ENCODE measurements at places on chromosomes 5 and 9.

DNA sequence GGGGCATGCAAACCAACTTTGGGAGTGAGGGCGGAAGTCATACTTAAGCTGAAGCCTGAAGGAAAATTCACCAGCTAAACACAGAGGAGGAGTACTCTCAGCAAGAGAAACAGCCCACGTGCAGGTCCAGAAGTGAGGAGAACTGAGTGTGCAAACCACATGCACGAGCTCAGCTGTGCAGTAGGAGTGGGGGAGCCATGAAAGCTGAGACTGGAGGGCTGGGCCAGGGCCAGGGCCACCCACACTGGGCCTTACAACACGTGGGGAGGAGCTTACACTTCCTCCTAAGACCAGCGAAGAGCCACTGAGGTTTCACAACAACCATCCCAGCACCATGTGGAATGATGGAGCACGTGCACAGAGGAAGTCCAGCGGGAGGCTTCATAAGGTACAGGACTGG, 9.3 kb upstream of the WWC1 start:
- DNase-seq, result no peak

DNA sequence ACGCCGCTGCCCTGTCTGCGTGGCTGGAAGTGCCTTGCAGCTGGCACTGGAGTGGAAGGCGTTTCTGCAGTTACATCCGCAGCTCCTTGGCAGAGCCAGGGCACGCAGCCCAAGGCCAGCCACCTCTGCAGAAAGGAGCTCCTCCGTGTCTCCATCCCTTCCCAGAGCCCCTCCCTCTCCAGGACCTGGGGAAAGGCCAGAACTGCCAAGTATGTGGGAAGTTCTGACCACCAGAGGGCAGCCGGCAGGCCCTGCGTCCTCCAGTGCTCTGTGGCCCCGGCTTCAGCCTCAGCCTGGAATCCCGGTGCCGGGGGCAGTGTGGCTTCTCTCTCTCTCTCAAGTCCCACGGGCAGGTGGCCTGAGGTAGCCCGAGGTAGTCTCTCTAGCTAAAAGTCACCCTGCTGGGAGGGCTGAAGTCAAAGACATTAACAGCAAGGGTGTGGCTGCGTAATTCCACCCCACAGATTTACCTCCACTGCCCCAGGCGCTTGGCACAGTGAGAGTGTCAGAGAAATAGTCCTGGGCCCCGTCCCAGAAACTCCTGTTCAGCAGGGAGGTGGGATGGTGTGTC, 101.7 kb upstream of the FCN2 start:
- no peak for DNase-seq

DNA sequence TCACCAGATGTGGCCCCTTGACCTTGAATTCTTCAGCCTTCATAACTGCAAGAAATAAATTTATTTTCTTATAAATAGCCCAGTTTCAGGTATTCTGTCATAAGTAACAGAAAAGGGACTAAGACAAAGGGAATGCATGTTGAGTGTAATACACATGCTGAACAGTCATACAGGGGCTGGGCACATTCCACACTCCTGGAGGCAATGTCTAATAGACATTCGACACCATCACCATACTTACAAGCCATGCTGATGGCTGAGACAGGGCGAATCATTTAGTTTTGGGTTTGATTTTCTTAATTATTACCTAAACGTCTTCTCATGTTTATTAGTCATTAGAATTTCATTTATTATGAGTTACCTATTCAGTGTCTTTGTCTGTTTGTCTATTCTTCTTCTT, 68.5 kb downstream of the TENT4A start:
- DNase-seq, result no peak

GRCh38 chr5:96247097-96247701, 185.8 kb downstream of the PCSK1 start:
- no peak for DNase-seq

- no peak for DNase-seq
Measured at GRCh38 chr9:21579247-21579671, 97.1 kb upstream of the IFNE start.

DNA sequence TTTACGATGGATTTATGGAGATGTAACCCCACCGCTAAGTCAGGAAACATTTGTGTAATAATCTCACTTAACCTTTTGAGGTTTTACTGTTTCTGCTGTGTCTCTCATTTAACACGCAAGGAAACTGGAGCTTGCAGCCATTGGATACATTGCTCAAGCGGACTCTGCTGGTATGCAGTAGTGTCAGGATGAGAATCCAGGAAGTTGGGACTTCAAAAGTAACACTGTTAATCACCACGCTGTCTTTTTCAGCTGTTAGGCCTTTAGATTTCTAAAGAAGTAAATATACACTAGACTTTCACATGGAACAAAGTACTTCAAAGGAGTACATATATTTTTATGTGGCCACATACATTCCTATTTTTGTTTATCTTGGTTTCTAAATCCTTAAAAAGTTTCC, 114.7 kb downstream of the LPAR1 start:
- DNase-seq, result no peak

- DNase-seq, result no peak
Measured at GRCh38 chr9:120513825-120514396, 66.1 kb downstream of the CDK5RAP2 start.

DNA sequence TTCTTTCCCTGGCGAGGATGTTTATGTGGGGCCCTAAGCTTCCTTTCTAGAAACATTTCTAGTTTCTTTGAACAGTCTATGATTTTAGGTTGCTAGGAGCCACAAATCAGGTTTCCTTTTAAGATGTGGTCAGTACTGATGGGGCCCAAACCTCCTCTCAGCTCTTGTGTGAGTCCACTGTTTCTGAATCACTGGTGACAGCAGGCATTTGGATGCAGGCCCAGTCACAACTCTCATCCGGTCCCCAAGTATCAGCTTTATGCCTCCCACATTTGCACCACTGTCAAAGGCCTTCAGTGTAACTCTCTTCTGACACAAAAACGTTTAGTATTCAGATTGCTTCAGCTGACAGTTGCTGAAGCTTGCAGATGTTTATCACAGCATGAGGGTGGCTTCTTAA, 7.8 kb downstream of the DMRT2 start:
- no peak for DNase-seq

DNA sequence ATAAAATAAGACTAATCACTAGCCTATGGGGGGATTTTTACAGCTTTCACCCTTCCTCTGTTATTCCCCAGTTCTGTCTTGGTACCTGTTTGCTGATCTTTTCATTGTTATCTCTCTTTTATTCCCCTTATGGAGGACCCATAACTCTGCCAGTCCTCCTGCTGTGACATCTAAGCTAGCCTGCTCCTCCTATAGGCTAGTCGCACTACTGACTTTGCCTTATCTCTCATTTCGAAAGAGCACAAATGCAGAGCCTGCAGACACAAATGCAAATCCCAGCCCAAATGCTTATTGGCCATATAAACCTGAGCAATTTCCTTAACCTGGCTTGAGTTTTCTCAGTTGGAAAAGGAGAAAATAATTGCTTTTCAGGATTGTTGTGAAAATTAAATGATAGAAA, 59.1 kb upstream of the CAMK4 start:
- no peak for DNase-seq

- no peak for DNase-seq
Measured at GRCh38 chr5:133828722-133829121, 139.7 kb downstream of the C5orf15 start.

DNA sequence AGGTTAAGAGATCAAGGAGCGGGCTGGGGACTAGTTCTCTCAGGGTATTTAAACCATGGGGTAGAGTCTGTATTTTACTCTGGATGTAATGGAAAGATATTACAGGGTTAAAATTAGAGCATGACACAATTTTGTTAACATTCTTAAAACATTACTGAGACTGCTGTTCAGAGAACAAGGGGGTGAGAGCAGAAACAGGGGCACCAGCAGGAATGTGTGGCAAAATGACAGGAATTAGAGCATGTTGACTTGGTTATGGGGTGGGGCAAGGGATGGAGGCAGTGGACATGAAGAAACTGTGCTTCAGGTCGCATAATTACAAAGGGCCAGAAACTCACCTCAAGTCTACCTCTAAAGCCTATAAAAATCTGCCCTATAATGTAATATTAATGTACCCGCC, 75.0 kb downstream of the TMEM232 start:
- DNase-seq, result no peak

- DNase-seq, result no peak
Measured at GRCh38 chr5:6525910-6526309, 77.3 kb downstream of the UBE2QL1 start.

GRCh38 chr5:163624431-163624830, 119.0 kb downstream of the MAT2B start:
- no peak for DNase-seq

DNA sequence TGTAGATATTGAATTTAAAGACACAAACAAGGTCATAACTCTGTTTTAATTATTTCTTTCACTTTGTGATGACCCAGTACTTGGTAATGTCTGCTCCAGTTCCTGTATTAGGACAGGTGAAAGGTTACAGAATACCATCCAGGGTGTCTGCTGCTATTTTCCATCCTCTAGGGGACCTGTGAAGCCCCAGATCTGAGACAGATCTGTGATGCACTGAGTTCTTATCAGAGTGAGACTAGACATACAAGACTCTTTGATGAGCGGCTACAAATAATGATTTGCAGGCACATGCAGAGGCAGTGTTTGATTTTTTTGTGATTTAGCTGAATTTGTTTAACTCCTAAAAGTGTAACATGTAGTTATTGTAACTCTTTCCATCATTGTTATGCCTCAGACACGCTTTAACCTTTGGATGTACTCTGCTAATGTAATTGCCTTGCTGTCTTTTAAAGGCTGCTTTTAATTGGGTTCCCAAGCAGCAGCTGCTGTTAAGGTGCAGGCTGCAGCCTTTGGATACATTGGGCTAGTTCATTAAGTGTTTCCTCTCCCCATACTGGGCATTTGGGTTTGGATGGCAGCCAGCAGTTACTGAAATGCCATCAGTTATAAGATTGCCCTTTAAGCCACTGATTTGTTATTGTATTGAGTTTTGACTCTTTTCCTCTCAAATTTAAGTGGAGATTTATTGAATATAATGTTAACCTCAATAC, 63.3 kb downstream of the RASGRF2 start:
- no peak for DNase-seq

DNA sequence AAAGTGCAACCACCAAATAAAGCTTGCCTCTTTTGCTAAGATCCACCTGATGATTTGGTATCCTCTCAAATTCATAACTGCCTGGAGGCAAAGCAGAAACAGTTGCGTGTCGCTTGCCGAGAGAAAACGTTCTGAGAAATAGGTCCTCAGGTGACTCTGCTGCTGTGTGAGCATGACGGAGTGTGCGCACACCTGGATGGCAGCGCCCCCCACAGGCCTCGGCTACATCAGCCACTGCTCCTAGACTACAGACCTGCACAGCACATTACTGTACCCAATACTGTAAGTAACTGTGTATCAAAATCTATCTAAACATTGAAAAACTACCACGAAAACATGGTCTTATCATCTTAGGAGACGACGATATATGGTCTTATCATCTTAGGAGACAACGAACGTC, 87.4 kb downstream of the CAMSAP1 start:
- no peak for DNase-seq

GRCh38 chr5:32254881-32255539, 57.7 kb downstream of the MTMR12 start:
- no peak for DNase-seq

DNA sequence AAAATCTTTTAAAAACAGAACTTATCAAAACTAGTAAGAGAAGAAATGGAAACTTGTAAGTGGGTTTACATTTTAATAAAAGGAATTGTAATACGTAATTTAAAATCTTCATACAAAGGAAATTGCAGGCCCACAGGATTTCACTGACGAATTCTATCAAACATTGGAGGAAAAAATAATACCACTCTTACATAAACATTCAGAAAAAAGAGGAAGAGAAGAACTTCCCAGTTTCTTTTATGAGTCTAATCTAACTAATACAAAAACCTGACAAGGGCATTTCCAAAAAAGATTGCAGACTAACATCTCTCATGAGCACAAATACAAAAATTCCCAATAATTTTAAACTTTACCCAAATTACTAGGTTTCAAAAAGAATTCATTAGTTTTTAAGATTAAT, 149.0 kb downstream of the RANBP17 start:
- DNase-seq, result no peak

DNA sequence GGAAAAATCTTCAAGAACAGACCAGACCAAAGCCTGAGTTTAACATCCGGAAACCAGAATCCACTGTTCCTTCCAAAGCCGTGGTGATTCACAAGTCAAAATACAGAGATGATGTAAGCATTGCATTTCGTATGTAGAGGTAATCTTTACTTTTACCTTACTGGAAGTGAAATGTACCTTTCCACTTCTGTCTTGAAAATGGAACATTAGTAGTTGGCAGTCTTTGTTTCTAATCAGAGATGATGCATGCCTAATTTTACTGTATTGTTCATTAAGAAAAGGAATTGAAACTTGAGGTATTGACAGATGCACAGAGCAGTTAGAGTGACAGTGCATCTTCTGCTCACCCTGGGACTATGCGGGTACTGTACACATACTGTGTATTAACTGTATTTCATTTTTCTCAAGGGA, 34.6 kb downstream of the HABP4 start:
- DNase-seq, result no peak

DNA sequence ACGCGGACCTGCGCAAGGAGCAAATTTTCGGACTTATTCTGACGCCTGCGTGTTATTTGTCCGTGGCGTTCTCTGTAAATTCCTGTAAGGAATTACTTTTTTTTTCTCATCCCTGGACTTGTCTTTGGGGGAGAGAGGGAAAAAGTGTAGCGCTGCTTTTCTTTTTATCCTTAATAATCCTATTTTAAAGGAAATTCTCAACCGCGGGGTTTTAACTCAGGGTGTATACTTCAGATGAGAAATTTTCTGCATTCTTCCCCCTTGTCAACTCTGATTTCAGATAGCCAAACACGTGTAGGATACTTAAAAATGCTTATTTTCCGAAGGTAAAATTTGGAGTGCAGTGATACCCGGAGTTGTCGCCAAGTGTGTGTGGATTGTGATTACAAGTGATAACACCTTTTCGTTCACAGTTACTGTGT, 853 bp downstream of the DCP2 start:
- DNase-seq, result no peak

- DNase-seq, result no peak
Measured at GRCh38 chr5:96703384-96703920, 41.3 kb downstream of the CAST start.

DNA sequence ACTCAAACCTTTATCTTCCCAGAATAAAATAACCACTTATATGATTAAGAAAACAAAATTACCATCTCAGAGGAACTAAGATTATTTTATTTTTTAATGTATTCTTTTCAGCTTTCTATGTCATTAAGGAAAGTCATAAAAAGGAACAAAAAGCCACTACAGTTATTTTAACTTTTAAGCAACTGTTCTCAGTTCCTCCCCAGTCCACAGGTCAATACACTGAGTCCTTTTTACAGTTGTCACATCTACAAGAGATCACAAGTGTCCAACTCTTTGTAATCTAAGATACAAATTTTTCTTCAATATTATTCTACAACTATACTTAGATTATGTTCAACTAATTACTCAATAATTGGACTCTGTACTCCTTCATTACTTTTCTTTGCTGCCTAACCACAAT, 782.8 kb upstream of the ACO1 start:
- no peak for DNase-seq

- DNase-seq, result no peak
Measured at GRCh38 chr5:31809050-31809870, 170.3 kb downstream of the PDZD2 start.

DNA sequence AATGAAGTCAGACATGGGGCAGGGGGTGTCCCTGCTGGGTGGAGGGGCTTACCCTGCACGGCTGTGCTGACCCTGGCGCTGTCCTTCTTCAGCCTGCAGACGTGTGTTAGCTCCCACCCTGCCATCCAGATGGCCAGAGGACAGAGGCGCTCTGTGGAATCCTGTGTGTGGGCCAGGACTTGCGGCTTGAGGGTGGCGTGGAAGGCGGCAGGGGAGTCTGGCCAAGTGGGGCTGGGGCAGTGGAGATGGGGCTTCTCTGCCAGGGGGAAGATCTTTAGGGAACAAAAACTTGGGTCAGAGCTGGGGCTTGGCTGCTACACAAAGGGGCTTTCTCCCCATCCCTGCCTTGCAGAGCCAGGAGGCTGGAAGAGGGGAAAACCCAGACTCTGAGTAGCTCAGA, 46.5 kb upstream of the SYNPO start:
- no peak for DNase-seq

All from stimulated activated CD4-positive, alpha-beta T cell treated with anti-CD3 and anti-CD28 coated beads, TNF-alpha, amount 100 ng/mL, for 48 hours (primary cell).